ENCODE measurements at places on chromosomes 7 and 10.

DNA sequence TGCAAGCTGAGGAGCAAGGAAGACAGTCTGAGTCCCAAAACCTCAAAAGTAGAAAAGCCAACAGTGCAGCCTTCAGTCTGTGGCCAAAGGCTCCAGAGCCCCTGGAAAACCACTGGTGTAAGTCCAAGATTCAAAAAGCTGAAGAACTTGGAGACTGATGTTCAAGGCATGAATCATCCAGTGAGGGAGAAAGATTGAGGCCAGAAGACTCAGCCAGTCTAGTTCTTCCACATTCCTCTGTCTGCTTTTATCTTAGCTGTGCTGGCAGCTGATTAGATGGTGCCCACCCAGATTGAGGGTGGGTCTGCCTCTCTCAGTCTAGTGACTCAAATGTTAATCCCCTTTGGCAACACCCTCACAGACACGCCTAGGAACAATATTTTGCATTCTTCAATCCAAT, 20.1 kb upstream of the MDFIC start:
- no peak for DNase-seq

GRCh38 chr10:70672165-70673042, at the start of gene ADAMTS14:
TSS of gene ADAMTS14 (plus strand) at chr10:70672506. CDS start at chr10:70672803, 297 bp downstream.
- no peak for DNase-seq

DNA sequence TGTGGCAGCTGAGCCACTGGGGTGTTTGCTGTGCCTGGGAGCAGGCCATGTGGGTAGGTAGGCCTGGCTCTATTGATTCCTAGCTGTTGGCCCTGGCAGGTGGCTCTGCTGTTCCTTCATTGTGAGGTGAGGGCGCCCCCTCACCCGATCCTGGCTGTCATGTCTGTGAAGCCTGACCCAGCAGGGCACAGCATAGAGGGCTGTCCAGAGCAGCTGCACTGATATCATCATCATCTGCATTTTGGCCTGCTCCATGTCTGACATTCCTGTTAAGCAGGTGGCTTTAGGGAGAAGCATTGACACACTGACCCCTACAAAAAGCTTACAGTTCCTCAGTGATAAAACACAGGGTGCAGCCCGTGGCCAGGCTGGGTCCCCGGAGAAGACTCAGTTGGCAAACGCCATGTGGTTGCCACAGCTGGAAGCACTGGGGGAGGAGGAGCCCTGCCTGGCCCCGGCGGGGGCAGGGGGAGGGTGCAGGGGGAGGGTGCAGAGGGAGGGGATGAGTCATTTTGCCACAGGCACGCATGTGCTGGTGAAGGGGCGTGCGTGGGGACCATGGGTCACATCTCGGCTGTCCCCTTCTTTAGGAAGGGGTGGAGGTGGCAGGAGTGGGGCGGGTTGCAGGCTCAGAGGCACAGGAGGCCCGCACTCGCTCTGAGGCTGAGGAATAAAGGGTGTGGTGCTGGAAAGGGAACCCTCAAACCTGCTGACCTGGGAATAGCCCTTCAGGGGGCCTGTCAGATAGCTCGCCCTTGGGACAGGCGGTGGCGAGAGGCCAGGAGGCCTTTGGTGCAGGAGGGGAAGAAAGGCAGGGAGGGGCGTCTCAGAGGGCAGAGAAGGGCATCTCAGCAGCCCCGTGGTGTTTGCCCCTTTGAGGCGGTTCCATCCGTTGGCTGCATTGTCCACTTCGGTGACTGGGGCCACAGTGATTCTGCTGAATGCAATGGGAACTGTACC, 31.6 kb downstream of the IKZF1 start:
- no peak for DNase-seq

GRCh38 chr7:36820527-36821170, 96.4 kb upstream of the AOAH start:
- DNase-seq = no peak

DNA sequence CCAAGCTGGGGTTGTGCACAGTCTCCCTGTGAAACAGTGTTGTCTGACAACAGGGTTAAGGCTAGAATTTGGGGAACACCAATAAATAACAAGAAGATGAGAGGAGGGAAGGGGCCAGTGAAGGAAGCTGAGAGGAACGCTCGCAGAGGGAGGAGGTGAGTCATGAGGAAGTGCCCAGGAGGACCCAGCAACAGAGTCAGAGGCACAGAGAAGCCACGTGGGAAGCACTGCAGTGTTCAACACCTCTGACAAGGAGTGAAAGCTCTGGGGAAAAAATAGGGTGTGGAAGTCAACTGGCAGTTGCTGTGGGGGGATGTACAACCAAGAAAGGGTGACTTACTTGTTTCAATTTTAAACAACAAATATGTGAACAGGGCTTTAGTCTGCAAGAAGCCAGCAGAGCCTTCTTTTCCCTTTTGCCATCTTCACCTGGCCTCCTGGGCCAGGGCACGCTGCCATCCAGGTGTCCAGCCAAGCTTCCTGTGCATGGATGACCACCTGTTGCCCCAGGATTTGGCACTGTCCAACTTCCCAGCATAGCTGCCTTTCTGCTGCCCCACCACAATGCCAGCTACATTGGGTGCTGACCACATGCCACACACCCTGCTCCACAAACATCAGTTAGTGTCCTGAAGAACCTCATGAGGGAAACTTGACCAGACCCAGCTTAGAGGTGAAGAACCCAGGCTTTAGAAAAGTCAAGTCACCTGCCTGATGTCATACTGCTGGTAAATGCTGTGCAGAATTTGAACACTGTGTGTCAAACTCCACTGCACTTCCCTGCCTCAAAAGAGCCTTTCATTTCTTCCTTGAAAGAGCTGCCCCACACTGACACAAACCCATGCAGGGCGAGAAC, 69.6 kb downstream of the ATXN7L1 start:
- no peak for DNase-seq

DNA sequence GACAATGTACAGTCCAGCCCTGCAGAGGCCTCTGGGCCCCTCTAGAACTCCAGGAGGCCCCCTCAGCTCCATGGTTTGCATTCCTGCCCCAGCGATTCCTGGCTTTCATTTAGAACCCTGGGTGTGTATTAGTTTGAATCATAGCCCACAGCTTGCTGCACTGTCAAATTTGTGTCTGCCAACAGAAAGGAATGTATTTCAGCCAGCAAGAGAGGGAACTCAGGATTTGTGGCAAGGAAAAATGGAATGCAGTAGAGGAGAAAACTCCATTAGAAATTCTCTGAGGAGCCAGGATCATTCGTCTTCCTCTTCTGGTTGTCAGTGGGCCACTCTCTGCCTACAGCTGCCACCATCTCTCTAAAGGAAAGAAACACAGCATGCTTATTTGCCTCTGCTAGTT, 27.9 kb upstream of the WDR11 start:
- DNase-seq = no peak
